ENCODE measurements at places on chromosomes 1 and 21. TPM values are rescaled to one million over a fixed set of nuclear protein-coding genes. Genes with fewer than 3 reads are reported as not detected.

The ETS2 gene
- total RNA-seq, result 64.1 TPM

The GJC2 gene
- 0.84 TPM for total RNA-seq

The GLMP gene
- 16.5 TPM for total RNA-seq

The FCRL2 gene
- total RNA-seq, result 4.0 TPM

The TAL1 gene
- 10.8 TPM for total RNA-seq

The MYCL gene
- total RNA-seq, result 5.0 TPM

The DNAJC28 gene
- not detected for total RNA-seq

The RNU1-1 gene
- under 0.01 TPM for total RNA-seq

The LRRC3 gene
- total RNA-seq, result 0.31 TPM

The SIK1 gene
- 50.2 TPM for total RNA-seq

The BACE2 gene
- total RNA-seq, result 2.3 TPM
